Stimulated activated effector memory CD8-positive, alpha-beta T cell treated with anti-CD3 and anti-CD28 coated beads, Interleukin-12 subunit alpha, Interleukin-12 subunit beta, amount 100 ng/mL, for 72 hours (primary cell): ENCODE measurements at places on chromosomes 13 and 19.

DNA sequence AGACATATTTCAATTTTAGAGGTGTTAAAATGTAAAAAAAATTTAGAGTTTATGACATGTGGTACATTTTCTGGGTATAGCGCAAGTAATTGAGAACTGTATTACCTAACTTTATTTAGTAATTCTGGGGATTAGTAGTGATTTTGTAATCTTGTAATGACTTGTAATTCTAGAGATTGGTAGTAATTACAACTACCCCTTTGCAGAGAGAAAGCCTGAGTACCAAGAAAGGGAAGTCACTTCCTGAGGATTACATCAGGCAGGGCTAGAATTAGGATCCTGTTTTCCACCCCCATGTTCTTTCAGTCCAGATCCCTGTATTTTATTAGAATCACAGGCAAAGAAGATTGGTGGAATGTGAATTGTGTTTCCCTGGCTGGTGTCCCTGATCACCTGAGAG lies 274.9 kb downstream of the KCNRG start:
- DNase-seq = no peak

- DNase-seq = no peak
Measured at GRCh38 chr13:83168590-83168989, 713.7 kb downstream of the SLITRK1 start.

DNA sequence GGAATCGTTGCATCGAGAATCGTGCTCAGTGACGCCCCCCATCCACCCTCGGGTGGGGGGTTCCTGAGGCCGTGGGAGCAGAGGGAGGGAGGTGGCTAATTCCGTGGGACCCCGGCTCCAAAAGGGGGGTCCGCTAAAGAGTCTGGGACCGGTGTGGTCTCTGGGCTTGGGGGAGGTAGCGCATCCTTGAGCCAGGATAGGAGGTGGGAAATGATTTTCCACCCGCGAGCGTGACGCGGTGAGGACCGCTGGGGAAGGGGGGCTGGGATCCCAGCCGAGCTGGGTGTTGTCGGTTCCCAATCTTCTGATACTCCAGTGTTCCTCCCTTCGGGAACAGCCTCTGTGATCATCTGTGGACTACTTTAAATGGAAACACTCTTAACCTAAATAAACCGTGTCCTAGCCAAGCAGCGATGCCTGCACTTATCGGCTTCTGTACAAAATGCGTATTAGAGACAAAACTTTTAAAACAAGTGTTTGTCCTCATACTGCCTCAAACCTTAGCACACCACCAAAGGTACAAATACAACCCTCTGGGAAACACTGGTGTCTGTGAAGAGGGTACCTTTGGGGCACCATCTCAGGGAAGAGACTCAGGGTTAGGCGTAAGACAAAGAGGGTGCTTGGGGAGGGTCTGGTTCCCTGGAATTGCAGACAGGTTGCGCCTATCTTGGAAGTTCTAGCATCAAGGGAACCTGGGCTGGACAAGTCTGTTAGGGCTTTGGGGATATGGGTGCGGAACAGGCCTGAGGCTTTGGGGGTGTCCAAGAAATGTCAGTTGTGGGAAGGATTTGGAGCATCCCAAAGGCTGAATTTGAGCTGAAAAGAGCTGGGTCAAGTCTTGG lies 16.0 kb downstream of the KCNC3 start:
- DNase-seq = no peak

DNA sequence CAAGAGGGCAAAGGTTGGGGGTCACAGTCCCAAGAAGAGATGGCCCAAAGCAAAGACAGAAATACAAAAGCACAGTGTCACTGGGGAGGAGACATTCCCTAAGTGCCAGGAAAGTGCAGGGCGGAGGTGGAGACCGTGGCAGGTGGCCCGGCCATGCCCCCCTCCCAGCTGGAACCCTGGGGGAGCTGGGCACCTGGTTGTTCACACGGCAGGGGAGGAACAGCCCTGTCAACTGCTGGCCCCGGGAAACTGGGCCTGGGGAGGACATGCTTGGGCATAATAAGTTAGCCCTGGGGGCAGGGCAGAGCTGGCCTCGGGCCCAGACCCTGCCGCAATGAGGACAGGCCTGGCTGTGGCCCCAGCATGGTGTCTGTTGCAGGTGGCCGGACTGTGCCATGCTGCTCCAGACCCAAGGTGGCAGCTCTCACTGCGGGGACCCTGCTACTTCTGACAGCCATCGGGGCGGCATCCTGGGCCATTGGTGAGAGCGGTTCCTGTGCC lies 7.4 kb downstream of the HPN start:
- no peak for DNase-seq

- peak; percentile 72 for DNase-seq
Measured at GRCh38 chr19:43755256-43755801, 567 bp upstream of the SMG9 start.

GRCh38 chr13:93534181-93534700 lies 307.6 kb downstream of the GPC6 start:
- no peak for DNase-seq

GRCh38 chr13:98944336-98944735 lies 33.5 kb downstream of the DOCK9 start:
- DNase-seq = no peak

DNA sequence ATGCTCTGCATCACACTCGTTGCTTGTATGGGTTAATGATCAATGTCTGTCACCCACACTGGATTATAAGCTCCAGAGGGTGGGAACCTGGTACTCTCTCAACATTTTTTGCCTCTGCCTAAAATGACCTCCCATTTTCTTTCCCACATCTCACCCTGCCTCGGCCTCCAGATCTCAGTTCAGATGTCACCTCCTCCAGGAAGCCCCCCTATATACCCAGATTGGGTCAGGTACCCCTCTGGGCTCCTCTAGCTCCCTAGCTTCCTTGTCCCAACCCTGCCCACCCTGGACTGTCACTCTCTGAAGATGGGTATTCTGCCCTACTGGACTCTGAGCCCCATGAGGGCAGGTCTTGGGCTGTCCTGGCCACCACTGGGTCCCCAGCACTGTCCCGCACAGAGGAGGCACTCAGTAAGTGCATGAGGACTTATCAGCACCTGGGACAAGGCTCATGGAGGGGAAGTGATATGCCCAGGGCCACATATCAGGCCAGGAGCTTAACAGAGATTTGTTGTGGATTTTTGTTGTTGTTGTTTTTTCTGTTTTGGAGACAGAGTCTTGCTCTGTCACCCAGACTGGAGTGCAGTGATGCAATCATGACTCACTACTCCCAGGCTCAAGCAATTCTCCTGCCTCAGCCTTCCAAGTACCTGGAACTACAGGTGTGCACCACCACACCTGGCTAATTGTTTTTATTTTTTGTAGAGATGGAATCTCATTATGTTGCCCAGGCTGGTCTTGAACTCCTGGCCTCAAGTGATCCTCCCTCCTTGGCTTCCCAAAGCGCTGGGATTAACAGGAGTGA lies 23.8 kb downstream of the PRKD2 start:
- no peak for DNase-seq

DNA sequence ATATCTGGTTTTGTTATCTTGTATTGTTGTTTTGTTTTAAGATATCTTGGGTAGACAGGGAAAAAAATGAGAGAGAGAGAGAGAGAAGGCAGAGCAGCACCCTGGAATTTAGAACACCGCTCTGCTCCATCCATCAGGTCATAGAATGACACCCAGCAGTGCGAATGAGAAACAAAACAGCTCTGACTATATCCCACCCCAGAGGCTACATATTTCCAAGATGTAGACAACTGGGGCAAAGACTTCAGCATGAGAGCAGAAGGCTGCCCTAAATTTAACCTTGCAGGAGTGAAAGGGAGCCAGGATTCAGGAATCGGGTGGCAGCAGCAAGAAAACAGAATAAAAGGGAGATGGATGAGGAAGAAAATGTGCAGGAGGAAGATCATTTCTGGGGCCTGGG lies 46.5 kb downstream of the TNFSF13B start:
- no peak for DNase-seq

DNA sequence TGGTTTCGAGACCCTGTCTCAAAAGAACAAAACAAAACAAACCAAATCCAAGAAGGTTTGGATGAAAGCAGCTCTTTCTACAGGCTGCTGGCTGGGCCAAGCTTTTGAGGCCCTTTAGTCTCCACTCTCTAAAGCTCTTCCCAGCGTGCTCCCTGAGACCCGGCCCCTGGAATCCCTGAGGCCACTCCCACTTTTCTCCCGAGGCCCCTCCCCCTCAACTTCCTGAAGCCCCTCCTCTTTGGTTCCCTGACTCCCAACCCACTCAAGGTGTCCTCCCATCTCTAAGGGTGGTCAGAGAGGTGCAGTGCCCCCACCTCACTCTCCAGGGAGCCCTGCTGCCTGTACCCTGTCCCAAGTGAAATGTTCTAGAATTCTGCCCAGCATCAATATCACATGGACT lies 10.6 kb downstream of the ERICH6B start:
- no peak for DNase-seq

- no peak for DNase-seq
Measured at GRCh38 chr19:47417107-47417745, 2.1 kb downstream of the MEIS3 start.

- DNase-seq = no peak
Measured at GRCh38 chr13:103883698-103884097, 817.5 kb upstream of the SLC10A2 start.

- no peak for DNase-seq
Measured at GRCh38 chr13:112970552-112971287, 1.7 kb downstream of the MCF2L start.

DNA sequence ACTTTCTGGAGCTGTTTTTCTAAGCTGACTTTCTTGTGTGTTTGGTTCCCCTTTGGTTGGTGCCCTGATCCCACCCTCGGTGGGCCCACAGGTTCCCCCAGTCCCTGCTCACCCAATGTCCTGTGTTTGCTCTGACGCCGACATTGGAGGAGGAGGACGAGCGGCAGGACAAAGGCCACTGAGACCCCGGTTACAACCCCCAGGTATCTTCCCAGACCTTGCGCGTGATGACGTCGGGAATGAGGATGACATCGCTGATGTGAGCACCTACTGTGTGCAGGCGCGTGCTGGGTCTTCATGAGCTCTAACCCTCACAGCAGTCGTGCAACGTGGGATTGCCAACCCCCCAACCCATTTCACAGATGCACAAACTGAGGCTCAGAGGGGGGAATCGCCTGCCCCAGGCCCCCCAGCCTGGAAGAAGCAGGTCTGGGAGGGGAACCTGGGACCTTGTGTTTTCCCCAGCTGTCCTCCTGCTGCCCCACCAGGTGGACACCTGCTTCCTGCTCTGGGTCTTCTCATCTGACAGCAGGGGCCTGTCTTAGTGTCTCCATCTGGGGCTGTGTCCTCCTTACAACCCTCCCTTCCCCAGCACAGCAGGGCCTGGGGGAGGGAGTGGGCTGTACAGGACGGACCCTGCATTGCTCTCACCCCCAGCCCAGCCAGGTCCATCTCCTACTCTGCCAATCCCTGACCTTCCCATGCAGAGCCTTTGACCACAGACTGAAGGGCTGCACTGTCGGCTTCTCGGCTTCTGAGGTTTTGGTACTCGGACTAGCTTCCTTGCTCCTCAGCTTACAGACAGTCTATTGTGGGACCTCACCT lies 4.7 kb upstream of the LILRA6 start:
- DNase-seq = no peak

GRCh38 chr13:20749377-20749776 lies 24.4 kb downstream of the EEF1AKMT1 start:
- DNase-seq = no peak

- no peak for DNase-seq
Measured at GRCh38 chr13:66341635-66342377, 888.3 kb downstream of the PCDH9 start.

GRCh38 chr13:20197361-20197834 lies 4.7 kb upstream of the GJB2 start:
- DNase-seq = no peak

- no peak for DNase-seq
Measured at GRCh38 chr13:99388334-99388923, 81.2 kb upstream of the GPR183 start.

DNA sequence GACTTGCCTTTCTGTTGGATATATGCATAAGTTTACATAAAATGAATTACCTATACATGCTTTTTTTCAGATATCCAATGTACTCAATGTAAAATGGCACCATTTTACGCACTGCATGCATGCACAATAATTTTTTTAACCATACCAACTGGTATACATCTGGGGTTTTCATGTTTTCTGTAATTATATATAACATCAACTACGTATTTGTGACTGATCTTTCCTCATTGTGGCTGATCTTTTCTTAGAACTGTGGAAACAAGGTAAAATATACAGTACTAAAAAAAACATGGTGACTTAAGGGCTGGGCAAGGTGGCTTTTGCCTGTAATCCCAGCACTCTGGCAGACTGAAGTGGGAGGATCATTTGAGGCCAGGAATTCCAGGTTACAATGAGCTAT lies 18.5 kb downstream of the PSPC1 start:
- DNase-seq = no peak

DNA sequence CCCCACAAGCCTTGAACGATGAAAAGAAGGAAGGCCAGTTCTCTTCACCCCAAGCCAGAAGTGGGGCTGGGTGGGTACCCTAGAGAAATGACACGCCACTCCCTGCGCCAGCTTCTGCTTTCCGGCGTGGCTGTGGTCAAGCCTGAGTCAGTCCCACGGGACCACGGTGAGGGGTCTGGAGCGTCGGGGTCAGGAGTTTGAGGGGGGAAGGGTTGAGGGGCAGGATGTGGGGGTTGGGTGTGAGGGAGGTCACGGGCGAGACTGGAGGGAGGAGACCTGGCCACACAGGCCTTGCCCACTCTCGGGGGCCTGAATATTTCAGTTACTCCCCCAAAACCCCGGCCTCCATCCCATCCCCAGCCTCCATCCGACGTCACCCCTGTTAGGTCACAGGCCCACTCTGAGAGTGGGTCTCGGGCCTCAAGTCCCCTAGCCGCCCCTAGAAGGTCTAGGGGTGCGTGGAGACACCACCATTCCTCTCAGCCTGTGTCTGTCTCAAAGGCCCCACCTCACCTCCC lies 500 bp upstream of the IFI30 start:
- no peak for DNase-seq

DNA sequence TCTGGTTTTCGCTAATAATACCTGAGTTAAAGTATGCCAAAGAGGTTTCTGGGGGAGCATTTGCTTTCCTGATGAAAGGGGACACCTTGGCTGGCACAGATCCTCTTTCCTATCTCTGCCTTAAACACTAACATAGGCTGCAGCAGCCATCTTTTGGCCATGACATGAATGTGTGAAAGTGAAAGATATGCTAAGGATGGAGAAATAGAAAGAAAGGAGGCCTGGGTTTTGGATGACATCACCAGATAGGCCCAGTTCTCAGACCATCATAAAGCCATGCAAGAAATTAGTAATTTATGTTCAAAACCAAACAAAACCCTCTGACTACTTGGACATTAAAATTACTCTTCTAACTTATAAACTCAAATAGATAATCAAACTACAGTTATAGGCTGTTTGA lies 279.7 kb downstream of the COG6 start:
- no peak for DNase-seq

DNA sequence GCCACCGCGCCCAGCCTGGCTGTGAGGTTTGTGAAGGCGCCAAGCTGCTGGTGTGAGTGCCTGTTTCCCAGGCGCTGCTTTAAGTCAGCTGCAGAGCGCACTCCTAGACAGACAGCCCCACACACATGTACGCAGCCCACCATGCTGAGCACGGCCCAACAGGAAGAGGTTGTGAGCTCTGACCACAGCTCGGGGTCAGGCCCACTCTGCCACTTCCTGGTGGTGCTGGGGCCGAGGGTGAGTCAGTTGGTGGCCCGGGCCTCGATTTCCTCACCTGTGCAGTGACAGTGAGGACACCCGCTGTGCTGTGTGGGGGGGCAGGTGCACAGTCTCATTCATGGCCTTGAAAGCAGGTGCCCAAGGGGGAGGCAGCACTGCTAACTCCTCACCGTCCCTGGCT lies 106.7 kb downstream of the KDM4B start:
- no peak for DNase-seq
